Pulmonary artery endothelial cell (primary cell): ENCODE measurements at places on chromosomes 4 and X. TPM values are rescaled to one million over a fixed set of nuclear protein-coding genes. Genes with fewer than 3 reads are reported as not detected.

CDS1 gene
- under 0.01 TPM in 1 of 2 replicates, not detected in the other for total RNA-seq

DNA sequence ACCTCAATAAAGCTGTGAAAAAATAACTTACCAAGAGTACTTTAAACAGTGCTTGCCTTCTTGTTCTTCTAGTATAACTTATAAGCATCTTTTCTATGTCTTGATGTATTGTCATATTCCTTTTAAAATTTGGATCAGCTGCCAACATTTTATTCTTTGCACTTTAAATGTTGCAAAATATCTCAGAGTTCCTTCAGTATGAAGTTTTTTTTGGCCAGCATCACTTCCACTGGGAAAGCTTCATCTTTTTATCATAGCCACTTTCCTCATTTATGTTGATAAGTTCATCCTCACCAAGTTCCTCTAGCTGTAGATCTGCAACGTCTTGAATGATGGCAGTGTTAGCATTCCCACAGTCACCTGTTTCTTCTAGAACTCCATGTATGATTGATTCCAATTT, 24.2 kb downstream of the CXorf58 start:
- no peak for DNase-seq

- no peak for DNase-seq
These were observed 184.1 kb downstream of the MID1IP1 start for GRCh38 chrX:38985375-38985774.

GRCh38 chr4:26319949-26320537, 771 bp upstream of the RBPJ start:
- no peak for DNase-seq

- DNase-seq, result no peak
These were observed 2.7 kb upstream of the NEUROG2 start for GRCh38 chr4:112518675-112519074.

DNA sequence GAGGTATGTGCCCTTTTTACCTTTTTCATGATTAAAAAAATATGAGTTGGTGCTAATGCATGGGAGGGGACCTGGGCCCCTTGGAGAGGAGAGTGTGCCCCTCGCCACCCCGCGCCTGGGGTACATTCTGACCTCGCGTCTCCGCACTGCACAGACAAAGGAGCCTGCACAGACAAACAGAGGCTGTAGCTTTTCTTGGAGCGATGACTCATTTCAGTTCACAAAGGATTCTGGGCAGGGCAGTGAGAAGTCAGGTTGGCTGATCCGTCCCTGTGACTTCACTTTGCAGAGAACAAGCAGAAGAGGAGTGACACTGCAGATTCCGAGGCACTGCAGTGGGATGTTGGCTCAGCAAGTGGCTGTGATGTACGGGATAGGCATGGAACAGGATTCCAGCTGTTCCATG, 82.9 kb downstream of the STOX2 start:
- peak; percentile 52 for DNase-seq

GRCh38 chr4:29536745-29537144, 1183.4 kb upstream of the PCDH7 start:
- DNase-seq, result no peak

GRCh38 chr4:24800325-24800895, 5.0 kb downstream of the SOD3 start:
- no peak for DNase-seq

- DNase-seq, result no peak
These were observed 30.6 kb downstream of the THAP9 start for GRCh38 chr4:82930848-82931755.

SCFD2 gene
- total RNA-seq, result 20.8 and 36.4 TPM in 2 replicates

DNA sequence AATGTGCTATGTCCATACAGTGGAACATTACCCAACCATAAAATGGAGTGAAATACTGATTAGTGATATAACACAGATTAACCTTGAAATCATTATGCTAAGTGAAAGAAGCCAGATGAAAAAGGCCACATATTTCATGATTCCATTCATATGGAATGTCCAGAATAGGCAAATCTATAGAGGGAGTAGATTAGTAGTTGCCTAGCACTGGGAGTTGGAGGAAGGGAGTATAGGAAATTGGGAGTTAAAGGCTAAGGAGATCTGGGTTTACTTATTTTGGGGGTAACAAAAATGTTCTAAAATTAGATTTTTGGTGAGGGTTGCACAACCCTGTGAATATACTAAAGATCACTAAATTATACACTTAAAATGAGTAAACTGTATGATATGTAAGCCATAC, 26.8 kb downstream of the ENOX2 start:
- DNase-seq, result no peak

SLC25A43 gene
- total RNA-seq, result 17.7 and 20.8 TPM in 2 replicates

DNA sequence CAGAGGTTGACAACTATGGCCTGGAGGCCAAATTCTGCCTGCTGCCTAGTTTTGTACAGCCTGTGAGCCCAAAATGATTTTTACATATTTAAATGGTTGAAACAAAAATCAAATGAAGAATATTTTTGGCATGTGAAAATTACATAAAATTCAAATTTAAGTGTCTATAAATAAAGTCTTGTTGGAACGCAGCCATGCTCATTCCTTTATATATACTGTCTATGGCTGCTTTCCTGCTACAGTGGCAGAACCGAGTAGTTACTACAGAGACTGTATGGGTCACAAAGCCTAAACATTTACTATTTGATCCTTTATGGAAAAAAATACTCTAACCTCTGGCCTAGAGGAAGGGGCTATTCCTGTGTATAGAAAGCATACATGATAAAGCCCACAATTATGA, 290.4 kb downstream of the GLUD2 start:
- DNase-seq, result no peak

- no peak for DNase-seq
These were observed 78.9 kb downstream of the MBNL3 start for GRCh38 chrX:132409780-132410556.

NXF2 gene
- total RNA-seq, result not detected in 2 replicates

- no peak for DNase-seq
These were observed 225.2 kb downstream of the MID1 start for GRCh38 chrX:10395179-10395578.

- DNase-seq, result no peak
These were observed 178.7 kb upstream of the RBPJ start for GRCh38 chr4:26141911-26142638.

- DNase-seq, result no peak
These were observed 162.1 kb downstream of the HHIP start for GRCh38 chr4:144808034-144808433.

- DNase-seq, result no peak
These were observed 93.2 kb downstream of the WFS1 start for GRCh38 chr4:6362896-6363295.

GRCh38 chrX:148069759-148070503, 88.8 kb downstream of the FMR1NB start:
- DNase-seq, result no peak

USP26 gene
- not detected in 2 replicates for total RNA-seq

GRCh38 chr4:7829652-7830580, 109.7 kb downstream of the AFAP1 start:
- no peak for DNase-seq

NCBP2L gene
- total RNA-seq, result not detected in 2 replicates

RASSF6 gene
- not detected in 2 replicates for total RNA-seq

- DNase-seq, result peak; percentile 91
These were observed 175.3 kb downstream of the QDPR start for GRCh38 chr4:17336524-17336961.

- DNase-seq, result no peak
These were observed 249.5 kb downstream of the INPP4B start for GRCh38 chr4:142596595-142596994.

AWAT2 gene
- total RNA-seq, result 0.07 and 0.18 TPM in 2 replicates

CPE gene
- 0.35 and 1.2 TPM in 2 replicates for total RNA-seq

TRIM61 gene
- not detected in 2 replicates for total RNA-seq

VCX3A gene
- not detected in 2 replicates for total RNA-seq

MYL5 gene
- total RNA-seq, result 6.3 and 13.5 TPM in 2 replicates

DNA sequence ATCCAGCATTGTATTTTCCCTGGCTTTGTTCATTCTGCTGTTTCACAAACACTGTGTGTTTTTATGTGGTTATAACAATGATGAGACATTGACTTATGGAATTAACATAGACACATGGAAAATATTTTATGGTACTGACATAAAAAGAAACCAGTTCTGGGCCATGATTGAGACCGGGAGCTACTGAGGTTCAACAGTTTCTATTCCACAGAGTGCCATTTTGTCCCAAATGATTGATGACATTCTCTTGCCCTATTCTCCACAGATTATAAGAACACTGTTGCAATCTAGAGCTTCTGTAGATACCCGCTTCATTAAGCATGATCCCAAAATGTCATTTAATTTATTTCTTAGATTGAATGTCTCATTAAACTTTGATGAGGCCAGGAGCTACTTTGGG, 326.8 kb downstream of the RPA4 start:
- DNase-seq, result no peak

GAGE1 gene
- not detected in 2 replicates for total RNA-seq

- DNase-seq, result no peak
These were observed 86.3 kb upstream of the GABRA3 start for GRCh38 chrX:152537373-152537772.

DNA sequence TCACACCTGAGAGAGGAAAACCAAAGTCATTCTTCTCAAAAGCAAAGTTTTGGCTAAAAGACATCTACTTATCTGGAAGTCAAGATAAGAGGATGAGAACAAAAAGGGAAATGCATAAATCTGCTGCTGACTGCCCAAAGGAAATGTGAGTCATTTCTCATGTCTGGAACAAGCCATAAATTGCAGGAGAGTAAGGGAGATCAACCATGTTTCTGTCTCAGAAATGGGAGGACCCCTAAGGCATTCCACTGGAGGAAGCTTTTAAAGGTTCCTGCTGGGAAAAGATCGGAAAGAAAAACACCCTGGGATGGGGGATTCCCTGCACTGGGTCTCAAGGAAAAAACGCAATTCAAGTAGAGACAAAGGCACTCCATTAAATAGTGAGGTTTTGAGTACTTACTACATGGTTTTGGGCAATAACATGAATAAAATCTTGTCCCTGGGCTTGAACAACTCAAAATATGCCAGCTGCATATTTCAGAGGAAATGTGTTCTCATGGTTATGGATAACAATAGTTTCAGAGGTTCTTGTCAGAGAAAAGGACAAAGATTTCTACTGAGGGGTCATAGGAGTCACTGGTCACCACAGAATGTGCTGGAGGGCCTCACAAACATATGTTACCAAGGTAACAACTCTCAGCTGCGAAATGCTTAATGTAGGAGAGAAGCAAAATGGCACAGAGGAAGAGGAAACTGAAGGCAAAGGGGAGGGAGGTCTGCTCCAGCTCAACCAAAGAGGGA, 19.3 kb downstream of the GPR143 start:
- DNase-seq, result peak; percentile 78

MED28 gene
- total RNA-seq, result 19.9 and 21.4 TPM in 2 replicates

GRCh38 chr4:112321776-112322684, 24.9 kb downstream of the ALPK1 start:
- DNase-seq, result peak; percentile 11

DNA sequence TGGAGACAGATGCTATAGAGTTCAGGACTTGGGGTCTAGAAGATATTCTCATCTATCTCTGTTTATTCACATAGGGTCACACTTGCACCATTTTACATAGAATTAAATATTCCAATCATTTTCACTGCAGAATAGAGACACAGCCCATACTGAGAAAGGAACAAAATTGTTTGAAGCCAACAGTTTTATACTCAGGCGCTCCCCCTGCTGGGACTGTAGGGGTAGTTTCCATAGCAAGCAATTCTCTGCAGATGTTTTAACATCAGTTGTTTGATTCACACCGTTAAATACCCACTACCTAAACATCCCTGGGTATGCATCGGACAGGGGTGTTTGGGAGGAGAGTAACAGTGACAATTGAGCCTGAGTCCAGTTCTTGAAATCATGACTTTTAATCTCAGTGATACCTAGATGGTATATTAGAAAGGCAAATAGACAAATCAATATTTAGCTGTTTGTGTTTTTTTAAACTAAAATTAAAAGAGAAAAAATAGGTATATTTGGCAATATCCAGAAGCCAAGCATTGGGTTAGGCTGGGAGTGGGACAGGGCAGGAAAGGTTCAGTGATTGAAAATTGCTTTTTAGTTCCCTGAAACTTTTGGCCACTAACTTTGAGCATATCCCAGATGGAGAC, 33.8 kb downstream of the LONRF3 start:
- DNase-seq, result no peak

PRRG1 gene
- total RNA-seq, result 22.2 and 24.5 TPM in 2 replicates

DCAF8L2 gene
- 0.40 TPM in 1 of 2 replicates, not detected in the other for total RNA-seq

GRCh38 chr4:141133146-141133998, at the start of gene RNF150:
RNF150 (minus strand) TSS chr4:141133469.
- peak; percentile 35 for DNase-seq

DNA sequence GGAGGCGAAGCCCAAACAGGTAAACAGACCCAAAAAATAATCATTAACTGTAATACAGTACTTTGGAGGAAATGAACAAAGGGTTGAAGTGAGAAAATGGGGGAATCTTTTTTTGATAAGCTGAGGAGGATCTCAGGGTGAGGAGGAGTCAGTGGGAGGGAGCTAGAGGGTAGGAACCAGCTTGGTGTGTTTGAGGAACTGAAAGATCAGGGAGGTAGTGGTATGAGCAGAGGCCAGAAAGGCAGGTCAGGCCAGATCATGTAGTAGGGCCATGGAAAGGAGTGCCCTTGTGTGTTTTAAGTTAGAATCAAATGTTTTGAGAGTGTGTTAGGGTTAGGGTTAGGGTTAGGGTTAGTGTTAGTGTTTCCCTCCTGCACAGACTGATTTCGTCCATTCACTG, 48.8 kb downstream of the PPP2R2C start:
- DNase-seq, result no peak

DNA sequence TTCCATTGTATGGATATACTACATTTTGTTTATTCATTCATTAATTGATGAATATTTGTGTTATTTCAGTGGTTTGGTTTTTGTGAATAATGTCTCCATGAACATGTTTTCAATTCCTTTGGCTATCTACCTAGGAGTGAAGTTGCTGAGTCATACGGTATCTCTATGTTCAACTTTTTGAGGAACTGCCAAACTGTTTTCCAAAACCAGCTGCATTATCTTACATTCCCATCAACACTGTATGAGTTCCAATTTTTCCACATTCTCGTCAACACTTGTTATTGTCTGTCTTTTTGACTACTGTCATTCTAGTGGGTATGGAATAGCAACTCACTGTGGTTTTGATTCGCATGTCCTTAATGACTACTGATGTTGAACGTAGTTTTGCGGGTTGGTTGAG, 388.6 kb upstream of the MAGEB2 start:
- no peak for DNase-seq

- no peak for DNase-seq
These were observed 44.4 kb upstream of the STAG2 start for GRCh38 chrX:123917069-123917468.

PLS3 gene
- total RNA-seq, result 457 and 701 TPM in 2 replicates

GRCh38 chrX:99010957-99011356, 1399.1 kb downstream of the PCDH19 start:
- no peak for DNase-seq

RTL9 gene
- total RNA-seq, result not detected in 2 replicates

STPG2 gene
- 0.07 and 0.14 TPM in 2 replicates for total RNA-seq

- DNase-seq, result no peak
These were observed 183.4 kb downstream of the KIT start for GRCh38 chr4:54840992-54841768.

PPP1R2C gene
- total RNA-seq, result not detected in 2 replicates
